ENCODE measurements at places on chromosomes 13 and 19. TPM values are rescaled to one million over a fixed set of nuclear protein-coding genes. Genes with fewer than 3 reads are reported as not detected.

TMEM59L gene
- not detected for total RNA-seq

TMEM150B gene
- total RNA-seq = not detected

IQCN gene
- not detected for total RNA-seq

FGF21 gene
- total RNA-seq = not detected

ZNF329 gene
- 9.8 TPM for total RNA-seq

ZNF552 gene
- 0.69 TPM for total RNA-seq

ZNF83 gene
- total RNA-seq = 54.4 TPM

IGFL1 gene
- not detected for total RNA-seq

CEACAM7 gene
- total RNA-seq = not detected

DNA sequence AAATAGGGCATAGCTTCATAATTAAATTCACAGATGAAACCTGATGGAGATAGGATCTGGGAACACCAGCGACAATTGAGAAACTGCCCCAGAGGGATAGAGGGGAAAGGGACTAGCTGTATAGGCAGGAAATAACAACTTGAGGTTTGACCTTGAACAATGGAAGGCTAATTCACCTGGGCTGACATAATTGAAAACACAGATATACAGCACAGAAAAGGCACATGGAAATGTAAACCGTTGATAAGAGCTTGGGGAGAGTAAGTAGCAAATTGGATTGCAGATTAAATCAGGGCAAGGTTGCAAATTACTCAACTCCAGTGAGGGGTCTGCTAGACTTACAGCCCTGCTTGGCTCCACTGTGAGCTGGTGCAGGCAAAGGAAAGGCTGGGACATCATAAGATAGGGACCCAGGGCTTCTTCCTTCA lies 246.7 kb downstream of the DLEU7 start:
- no peak for DNase-seq

GRCh38 chr19:812747-813218 lies 9.0 kb downstream of the PLPPR3 start:
- no peak for DNase-seq

- peak; percentile 80 for DNase-seq
Observed at GRCh38 chr19:48513289-48514122, 1.9 kb upstream of the LMTK3 start.

DNA sequence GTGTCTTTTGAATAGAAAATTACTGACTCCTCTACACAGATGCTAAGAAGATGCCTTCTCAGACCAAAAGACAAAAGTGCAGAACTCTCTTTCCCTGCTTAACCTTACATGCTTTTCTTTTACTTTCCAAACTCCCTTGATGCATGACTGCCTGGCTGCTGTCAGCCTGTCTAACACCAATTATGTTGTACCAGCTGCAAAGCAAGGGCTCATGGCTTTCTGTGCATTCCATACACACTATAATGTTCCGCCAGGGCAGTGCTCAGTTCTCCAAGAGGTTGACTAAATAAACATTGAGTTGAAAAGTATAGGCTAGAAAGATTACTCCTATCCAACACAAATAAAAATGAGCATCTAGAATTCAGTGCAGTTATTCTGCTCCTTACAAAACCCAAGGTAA lies 330.4 kb upstream of the NBEA start:
- DNase-seq = no peak

DNA sequence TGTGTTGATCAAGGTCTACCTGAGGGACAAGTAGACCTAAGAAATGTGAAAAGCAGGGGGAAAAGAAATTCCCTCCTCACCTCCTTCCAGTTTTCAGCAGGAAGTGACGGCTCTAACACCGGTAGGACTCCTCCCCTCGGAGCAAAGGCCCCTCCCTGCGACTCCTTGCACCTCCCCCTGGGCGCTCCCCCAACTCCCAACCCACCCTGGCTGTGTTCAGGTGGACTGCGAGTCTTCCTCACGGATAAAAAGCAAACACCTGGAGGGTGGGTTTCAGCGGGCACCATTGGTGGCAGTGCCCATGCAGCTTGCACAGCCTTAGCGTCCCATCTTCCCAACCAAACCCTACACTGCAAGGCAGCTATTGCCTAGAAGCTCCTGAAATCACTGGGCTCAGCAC lies 124.5 kb downstream of the COL4A1 start:
- DNase-seq = no peak

GRCh38 chr13:87590518-87590917 lies 80.7 kb upstream of the SLITRK5 start:
- no peak for DNase-seq

DNA sequence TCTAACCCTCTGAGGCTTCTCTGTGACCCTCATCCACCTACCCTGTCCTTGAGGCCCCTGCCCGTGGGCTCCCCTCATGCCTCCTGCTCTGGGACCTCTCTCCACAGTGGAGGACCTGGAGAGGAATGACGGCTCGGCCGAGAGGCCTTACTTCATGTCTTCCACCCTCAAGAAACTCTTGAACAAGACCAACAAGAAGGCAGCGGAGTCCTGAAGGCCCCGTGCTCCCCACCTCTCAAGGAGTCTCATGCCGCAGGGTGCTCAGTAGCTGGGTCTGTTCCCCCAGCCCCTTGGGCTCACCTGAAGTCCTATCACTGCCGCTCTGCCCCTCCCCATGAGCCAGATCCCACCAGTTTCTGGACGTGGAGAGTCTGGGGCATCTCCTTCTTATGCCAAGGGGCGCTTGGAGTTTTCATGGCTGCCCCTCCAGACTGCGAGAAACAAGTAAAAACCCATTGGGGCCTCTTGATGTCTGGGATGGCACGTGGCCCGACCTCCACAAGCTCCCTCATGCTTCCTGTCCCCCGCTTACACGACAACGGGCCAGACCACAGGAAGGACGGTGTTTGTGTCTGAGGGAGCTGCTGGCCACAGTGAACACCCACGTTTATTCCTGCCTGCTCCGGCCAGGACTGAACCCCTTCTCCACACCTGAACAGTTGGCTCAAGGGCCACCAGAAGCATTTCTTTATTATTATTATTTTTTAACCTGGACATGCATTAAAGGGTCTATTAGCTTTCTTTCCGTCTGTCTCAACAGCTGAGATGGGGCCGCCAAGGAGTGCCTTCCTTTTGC lies 10.8 kb upstream of the ILF3 start:
- no peak for DNase-seq

DNA sequence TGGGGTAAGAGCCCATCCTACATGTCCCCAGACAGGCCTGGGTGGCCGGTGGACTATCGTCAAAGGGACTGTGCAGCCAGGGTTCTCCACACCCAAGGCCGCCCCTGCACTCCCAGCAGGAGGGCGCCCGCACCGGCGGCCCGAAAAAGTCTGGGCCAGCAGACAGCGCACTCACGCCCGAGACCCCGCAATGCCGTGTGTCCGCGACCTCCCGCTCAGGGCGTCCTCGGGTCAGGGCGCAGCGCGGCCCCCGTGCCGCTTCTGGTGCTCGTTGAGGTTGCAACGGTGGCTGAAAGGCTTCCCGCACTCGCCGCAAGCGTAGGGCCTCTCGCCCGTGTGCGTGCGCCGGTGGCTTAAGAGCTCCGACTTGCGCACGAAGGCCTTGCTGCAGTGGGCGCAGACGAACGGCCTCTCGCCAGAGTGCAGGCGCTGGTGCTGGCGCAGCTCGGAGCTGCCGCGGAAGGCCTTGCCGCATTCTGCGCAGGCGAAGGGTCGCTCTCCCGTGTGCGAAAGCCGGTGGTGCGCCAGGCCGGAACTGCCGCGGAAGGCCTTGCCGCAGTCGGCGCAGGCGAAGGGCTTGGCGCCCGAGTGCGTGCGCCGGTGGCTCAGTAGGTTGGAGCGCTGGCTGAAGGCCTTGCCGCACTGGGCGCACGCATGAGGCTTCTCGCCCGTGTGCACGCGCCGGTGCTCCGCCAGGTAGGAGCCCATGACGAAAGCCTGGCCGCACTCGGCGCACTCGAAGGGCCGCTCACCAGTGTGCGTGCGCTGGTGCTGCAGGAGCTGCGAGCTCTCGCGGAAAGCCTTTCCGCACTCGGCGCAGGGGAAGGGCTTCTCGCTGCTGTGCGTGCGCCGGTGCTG lies 2.8 kb upstream of the A1BG start:
- DNase-seq = no peak

DNA sequence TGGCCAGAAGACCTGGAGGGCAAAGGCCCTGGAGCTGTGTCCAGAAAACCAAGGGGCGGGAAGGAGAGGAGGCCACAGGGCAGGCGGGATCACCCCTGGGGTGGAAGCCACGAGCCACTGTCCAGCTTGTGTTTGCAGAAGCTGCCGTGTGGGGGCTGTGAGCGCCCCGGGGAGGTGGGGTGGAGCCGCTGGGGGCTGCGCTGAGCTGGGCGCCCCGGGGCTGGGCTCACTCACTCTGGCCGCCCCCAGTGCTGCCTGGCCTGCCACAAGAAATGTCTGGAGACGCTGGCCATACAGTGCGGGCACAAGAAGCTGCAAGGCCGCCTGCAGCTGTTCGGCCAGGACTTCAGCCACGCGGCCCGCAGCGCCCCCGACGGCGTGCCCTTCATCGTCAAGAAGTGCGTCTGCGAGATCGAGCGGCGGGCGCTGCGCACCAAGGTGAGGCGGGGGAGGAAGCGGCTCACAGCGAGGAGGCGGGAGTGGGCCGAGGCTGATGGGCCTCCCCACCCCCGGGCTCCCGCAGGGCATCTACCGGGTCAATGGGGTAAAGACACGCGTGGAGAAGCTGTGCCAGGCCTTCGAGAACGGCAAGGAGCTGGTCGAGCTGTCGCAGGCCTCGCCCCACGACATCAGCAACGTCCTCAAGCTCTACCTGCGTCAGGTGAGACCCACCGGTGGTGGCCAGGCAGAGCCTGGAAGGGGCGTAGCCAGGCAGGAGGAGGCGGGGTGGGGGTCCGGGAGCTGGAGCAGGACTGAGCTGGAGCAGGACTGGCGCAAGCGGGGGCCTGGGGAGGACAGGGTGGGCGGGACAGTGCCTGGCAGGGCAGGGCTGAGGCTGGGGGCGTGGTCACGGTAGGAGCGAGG lies 13.6 kb downstream of the POLR2E start:
- DNase-seq = no peak

DNA sequence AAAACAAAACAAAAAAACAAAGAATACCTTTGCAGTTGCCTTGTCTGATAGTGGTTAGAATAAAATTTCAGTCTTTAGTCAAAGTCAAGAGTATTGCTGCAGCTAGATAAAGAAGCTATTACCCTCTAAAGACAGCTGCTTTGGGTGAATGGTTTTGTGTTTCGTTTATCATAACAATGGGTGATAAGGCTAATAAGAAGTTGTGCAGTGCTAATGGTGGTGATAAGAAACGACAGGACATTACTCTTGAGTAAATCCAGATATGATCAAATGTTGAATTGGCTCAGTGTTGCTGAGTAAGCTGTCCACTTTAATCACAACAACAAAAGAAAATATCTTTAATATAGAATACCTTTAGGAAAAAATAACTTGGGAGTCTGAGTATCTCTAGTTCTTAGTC lies 1825.3 kb downstream of the SLITRK5 start:
- DNase-seq = no peak

DNA sequence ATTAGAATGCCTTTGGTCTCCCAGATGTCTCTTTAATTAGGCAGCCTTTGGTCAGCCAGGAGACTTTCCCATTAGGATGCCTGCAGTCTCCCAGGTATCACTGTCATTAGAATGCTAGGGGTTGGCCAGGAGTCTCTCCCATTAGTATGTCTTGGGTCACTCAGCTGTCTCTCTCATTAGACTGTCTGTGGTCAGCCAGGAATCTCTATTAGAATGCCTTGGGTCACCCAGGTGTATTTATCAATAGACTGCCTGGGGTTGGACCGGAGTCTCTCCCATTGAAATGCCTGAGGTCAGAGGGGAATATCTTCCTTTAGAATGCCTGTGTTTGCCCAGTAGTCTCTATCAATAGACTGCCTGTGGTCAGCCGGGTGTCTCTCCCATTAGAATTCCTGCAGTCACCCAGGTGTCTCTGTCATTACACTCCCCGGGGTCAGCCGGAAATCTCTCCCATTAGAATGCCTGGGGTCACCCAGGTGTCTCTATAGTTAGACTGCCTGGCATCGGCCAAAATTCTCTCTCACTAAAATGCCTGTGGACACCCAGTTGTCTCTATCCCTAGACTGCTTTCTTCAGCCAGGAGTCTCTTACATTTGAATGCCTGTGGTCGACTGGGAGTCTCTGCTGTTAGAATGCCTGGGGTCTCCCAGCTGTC lies 1460.3 kb downstream of the UQCRFS1 start:
- no peak for DNase-seq

GRCh38 chr13:30743319-30744055 lies 8.1 kb downstream of the ALOX5AP start:
- DNase-seq = peak; percentile 99

GRCh38 chr19:16927883-16928282 lies 39.1 kb downstream of the F2RL3 start:
- DNase-seq = no peak

GRCh38 chr19:5974721-5975387 lies 3.1 kb downstream of the RANBP3 start:
- no peak for DNase-seq

GRCh38 chr13:31046711-31047279 lies 114.3 kb downstream of the TEX26 start:
- DNase-seq = peak; percentile 68

GRCh38 chr13:44118881-44119280 lies 239.2 kb downstream of the LACC1 start:
- DNase-seq = no peak

DNA sequence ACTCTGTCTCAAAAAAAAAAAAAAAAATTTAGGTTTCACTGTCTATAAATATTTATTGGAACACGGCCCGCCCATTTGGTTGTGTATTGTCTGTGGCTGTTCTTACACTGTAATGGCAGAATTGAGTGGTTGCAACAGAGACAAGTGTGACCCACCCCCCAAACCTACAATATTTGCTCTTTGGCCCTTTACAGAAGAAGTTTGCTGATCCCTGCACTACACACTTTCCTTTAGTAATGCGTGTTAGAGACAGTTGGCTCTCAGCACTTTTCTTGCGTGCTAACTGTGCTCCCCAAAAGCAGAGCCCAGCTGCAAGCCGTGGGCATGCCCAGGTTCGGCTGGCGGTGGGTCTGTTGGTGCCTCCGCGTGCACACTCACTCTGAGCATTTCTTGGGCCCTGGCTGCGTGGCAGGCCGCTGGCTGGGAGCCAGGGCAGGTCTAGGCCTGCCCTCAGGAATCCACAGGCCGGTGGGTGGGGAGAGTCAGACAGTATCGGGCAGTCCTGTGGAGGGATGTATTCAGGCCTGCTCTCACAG lies 72.6 kb downstream of the SIPA1L3 start:
- DNase-seq = no peak

DNA sequence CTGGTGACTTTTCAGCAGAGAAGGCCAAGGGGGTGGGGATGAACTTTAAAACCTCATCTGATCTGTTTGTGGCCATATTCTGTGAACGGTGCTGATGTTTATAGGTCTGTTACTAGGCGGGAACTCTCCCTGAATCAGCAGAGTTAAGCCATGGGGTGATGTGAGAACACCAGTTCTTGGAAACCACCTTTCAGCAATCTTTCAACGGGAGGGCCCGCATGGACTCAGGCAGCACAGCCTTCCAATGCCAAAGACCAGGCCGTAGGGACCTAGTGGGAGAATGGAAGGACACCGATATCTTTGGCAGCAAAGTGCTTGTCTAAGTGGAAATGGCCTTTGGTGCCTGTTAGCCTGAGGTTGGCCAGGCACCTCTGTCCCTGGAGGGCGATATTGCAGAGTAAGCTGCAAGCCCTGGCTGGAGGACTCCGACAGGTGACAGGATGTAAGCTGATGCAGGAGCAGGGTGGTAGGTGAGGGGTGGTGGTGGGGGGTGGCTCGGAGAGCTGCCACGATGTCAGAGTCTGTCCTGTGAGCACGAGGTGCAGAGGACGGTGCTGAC lies 57.0 kb downstream of the ERCC5 start:
- DNase-seq = no peak

- peak; percentile 38 for DNase-seq
Observed at GRCh38 chr13:85651440-85651839, 147.8 kb downstream of the SLITRK6 start.

GRCh38 chr13:102555914-102556553 lies 40.8 kb upstream of the TPP2 start:
- peak; percentile 54 for DNase-seq

- DNase-seq = no peak
Observed at GRCh38 chr19:55464662-55465054, at the start of gene C19orf85. Gene C19orf85, minus strand, starts transcription at chr19:55464751. Its CDS starts 197 bp downstream, at chr19:55464554.

- DNase-seq = peak; percentile 99
Observed at GRCh38 chr19:34960103-34960805, 3.8 kb downstream of the ZNF792 start.
